ENCODE measurements at places on chromosomes 13 and 19. TPM values are rescaled to one million over a fixed set of nuclear protein-coding genes. Genes with fewer than 3 reads are reported as not detected.

The OR10H1 gene
- not detected for total RNA-seq

The GCDH gene
- total RNA-seq = 41.6 TPM

The COL5A3 gene
- total RNA-seq = 0.56 TPM

DNA sequence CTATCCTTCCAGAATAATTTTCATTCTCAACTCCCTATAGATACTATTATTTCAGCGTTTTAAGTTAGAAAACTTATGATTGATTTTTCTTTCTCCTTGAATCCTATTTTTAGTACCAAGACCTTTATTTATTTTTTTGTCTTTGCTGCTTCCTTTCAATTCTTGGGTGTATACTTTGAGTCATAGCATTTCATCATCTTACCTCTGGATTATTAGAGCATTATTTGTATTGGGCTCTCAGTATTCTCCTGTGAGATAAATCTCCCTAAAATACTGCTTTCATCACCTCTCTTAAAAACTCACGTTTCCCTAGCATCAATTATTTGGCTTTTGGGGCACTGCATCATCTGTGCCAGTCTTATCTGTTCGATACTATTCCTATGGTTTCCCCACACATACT lies 222.8 kb downstream of the POSTN start:
- peak; percentile 46 for DNase-seq

The ZNF177 gene
- total RNA-seq = 0.83 TPM

The LHB gene
- not detected for total RNA-seq

GRCh38 chr19:29576761-29577648 lies 29.1 kb upstream of the POP4 start:
- peak; percentile 47 for DNase-seq

The MAP4K1 gene
- not detected for total RNA-seq

GRCh38 chr19:29680447-29680846 lies 15.2 kb downstream of the PLEKHF1 start:
- no peak for DNase-seq

The CRX gene
- not detected for total RNA-seq

GRCh38 chr13:101691341-101691860 lies 238.9 kb downstream of the ITGBL1 start:
- no peak for DNase-seq

The GTF3A gene
- total RNA-seq = 148 TPM

GRCh38 chr19:4559569-4559968 lies at the start of gene SEMA6B:
TSS of gene SEMA6B (minus strand) at chr19:4559684. CDS start at chr19:4558457, 1,227 bp downstream.
- DNase-seq = no peak

DNA sequence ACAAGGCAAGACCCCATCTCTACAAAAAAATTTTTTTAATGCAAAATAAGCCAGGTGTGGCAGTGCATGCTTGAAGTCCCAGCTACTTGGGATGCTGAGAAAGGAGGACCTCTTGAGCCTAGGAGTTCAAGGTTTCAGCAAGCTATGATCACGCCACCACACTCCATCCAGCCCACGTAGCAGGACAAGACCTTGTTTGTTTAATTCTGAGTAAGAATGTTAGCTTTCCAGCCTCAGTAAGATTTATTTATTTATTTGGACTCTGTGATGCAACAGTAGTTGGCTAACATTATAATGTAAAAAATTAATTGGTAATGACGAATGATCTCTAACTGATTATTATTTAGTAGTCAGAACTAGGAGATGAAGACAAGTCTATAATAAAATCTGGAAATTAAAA lies 23.3 kb downstream of the N4BP2L2 start:
- DNase-seq = peak; percentile 52

DNA sequence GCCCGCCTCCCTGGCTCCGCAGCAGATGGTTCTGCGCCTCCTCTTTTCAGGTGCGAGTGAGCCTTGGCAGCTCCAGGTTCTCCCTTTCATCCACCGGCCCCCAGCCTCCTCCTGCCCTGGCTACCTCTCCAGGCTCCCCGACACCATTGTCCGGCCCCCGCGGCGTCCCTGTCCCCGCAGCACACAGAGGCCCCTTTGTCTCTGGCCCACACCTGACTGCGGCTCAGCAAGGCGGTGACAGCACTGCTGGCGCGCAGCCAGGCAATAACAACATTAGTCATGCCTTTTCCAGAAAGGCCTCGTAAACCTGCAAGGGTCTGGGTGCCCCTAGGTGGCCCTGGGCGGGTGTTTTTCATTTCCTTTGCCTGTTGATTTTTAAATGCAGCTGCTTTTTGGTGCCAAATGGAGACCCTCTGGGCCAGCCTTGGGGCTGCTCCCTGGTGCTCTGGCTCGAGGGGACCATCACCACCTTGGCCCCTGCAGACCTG lies 73.2 kb upstream of the MEDAG start:
- DNase-seq = no peak

DNA sequence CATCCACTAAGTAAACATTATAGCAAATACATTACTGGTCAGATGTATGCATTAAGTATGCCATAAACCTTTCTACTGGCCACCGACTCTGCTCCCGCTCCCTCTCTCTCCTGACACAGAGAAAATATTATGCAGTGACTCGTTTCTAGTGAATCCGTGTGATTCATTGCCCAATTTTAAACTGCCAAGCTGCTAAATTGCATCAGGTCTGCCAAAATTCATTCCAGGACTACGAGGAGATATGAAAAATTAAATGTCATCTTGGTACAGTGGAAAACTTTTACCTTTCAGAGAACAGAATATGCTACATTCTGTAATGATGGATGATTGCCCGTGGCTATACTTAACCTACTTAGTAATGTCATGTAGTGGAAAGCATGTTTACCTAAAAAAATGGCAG lies 368.8 kb upstream of the TSHZ3 start:
- no peak for DNase-seq

GRCh38 chr19:50870417-50871089 lies 2.7 kb upstream of the KLK2 start:
- DNase-seq = peak; percentile 3

DNA sequence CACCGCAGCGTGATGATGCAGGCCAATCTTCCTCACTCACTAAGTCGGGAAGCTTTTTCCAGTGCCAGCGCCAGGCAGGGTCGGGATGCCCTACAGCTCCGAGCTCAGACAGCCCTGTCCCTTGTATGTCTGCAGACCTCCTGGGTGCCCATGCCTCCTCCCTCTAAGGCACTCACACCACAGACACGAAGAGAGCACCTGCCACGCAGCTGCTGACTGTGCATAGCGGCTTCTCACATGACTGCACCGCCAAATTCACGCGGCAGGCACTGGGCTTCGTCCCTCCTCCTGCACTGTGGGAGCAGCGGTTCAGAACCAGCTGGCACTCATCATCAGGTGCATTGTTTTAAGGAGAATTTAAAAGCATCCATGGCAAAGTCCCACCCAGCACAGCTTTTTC lies 88.1 kb downstream of the SLC7A1 start:
- DNase-seq = no peak

GRCh38 chr19:1591421-1592023 lies 1.1 kb downstream of the MBD3 start:
- DNase-seq = no peak

DNA sequence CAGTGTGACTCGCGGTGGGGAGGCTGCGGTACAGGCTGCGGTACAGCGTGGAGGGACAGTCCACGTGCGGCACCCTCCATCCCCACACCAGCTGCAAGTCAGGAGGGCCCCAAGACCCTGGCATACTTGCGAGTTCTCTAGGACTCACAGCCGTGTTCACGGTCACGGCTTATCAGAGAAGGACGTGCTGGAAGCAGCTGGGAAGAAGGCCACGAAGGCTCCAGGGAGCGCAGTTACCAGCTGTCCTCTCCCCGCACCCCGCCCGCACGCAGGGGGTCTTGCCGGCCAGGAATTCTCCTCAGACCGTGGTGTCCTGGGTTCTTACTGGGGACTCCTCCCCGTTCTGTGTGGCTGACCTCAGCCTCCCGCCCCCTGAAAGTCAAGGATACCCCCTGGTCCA lies 6.2 kb downstream of the ZNF444 start:
- no peak for DNase-seq

DNA sequence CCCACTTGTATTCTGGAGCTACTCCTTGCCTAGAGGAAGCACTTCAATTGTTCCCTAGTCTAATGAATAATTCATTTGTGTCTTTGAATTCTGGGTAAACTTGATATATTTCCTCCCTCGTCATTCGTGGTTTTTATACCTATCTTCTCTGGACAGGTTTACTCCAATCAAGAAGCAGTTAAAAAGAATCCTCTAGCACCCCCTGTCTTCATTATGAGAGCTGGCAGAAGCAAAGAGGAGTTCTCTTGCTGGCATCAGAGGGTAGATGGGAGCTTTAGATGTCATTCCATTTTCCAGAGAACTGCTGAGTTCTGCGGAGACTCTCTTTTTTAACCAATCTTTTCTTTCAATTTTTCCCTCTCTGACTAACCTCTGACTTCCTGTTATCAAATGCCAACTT lies 627.7 kb downstream of the FGF9 start:
- DNase-seq = no peak
